ENCODE measurements at places on chromosomes 12 and 14.

GRCh38 chr12:64707926-64708325 is 51.3 kb downstream of the GNS start:
- no peak for DNase-seq

GRCh38 chr14:21536418-21537089 is 10.4 kb upstream of the SALL2 start:
- DNase-seq, result no peak

DNA sequence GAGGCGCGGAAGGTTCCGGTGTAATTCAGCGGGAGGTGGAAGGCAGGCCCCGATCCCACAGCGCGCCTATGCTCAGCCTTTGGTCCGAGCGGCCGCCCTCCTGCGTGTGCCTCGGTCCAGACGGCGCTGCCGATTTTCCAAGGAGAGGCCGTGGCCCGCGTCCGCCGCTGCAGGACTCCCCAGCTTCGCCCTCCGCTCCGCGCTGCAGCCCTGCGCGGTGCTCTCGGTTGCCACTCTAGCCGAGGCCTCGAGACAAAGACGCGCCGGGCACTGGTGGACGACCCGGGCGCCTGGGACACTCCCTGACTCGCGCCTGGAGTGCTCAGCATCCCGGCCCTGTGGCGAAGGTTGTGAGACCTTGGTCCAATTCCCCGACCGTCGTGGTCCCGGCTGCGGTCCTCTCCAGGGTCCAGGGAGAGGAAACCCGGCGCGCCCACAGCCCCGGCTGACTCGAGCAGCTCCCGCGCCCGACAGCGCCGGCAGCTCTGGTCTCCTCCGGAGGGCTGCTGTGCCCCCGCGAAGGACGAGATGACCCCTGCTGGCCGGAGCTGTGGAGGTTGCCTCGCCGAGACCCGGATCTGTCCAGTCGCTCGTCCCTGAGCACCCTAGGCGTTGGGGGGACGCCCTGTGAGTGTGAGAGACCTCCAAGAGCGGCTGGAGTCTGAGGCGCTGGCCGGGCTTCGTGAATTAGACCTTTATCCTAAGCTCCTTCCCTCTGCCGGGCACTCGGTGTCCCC is 6.5 kb downstream of the HOXC12 start:
- no peak for DNase-seq

DNA sequence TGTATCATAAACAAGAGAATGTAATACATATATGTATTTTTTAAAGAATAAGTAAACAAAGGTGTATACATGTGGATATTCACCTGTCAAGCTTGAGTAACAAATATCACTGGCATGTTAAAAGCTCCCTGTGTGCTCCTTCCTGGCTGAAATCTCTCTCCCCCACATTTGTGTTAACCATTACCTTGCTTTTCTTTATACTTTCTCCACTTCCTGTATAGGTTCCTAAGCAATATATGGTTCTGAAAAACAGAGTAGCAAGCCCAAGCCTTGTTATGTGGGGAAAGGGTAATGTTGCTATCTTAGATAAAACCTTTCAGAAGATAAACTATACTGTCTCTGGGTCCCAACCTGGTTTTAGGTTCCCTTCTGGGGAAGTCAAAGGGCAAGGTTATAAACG is 32.3 kb upstream of the TBC1D30 start:
- DNase-seq, result no peak

DNA sequence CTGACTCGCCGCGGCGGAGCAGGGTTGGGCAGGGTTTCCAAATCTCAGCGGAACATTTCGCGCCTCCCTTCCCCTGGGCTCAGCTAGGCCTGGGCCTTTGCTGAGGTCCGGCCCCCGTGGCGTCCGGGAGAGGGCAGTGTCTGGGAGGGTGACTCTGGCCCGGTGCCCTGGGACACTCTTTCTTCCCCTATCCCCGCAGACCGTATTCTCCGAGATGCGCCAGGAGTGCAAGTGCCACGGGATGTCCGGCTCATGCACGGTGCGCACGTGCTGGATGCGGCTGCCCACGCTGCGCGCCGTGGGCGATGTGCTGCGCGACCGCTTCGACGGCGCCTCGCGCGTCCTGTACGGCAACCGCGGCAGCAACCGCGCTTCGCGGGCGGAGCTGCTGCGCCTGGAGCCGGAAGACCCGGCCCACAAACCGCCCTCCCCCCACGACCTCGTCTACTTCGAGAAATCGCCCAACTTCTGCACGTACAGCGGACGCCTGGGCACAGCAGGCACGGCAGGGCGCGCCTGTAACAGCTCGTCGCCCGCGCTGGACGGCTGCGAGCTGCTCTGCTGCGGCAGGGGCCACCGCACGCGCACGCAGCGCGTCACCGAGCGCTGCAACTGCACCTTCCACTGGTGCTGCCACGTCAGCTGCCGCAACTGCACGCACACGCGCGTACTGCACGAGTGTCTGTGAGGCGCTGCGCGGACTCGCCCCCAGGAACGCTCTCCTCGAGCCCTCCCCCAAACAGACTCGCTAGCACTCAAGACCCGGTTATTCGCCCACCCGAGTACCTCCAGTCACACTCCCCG is 3.0 kb downstream of the WNT1 start:
- DNase-seq, result no peak

- DNase-seq, result no peak
These were observed 17.8 kb upstream of the EMP1 start for GRCh38 chr12:13178568-13179210.

- no peak for DNase-seq
These were observed 31.9 kb upstream of the LUM start for GRCh38 chr12:91143206-91143605.

DNA sequence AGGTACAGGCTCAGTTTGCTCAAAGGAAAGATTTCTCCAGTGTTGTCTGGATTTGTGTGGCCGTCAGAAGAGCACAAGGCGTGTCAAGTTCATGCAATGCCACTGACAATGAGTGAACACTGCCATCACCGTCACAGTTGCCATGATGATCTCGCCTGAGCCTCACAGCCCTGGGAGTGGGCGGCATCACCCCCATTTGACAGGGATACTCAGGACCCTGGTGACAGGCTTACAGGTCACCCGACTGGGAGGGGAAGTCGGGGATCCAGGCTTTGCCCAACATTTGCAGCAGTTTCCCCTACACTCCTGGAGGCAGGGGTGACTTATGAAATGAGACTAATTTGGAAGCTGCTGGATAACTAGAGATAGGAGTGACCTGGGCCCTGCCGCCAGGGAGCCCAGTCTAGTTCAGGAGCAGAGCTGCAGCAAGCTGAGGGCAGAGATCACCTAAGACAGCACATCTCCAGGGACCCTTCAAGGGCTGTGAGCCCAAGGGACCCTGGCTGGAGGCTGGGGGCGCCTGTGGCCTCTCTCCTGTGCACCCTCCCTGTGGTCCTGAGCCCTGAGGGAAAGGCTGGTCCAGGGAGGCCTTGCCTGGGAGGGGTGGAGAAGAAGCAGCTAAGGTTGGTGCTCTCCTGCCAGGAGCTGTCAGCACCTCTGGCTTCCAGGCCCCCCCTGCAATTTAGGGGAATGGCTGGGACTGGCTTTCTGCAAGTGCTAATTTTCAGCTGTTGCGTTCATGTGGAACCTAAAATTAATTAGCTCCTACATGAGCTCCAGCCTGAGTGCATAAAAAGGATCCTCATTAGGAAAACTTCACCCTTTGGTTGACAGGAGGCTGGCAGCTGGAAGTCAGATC is 32.4 kb upstream of the BEGAIN start:
- DNase-seq, result no peak

GRCh38 chr14:40098468-40098867 is 666.2 kb upstream of the FBXO33 start:
- DNase-seq, result no peak

DNA sequence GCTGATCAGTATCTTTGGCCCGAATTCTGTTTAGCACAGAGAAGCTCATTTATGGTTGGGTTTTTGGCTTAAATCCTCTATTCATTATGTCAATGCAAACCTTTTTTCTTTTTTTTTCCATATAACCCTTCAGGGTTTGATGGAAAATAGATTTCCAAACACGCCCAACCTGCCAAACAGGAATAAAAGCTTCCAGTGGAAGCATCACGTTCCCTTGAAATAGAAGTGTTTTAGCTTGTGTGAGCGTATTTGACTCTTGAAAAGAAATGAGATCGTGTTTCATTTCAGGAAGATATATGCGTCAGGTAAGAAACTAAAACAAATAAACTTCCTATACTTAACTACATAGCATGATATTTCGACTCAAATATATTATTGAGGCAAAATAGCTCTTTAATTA is at the start of gene PIK3C2G:
PIK3C2G (plus strand) TSS at position 246 of the 400 bp plus-strand sequence. CDS start 20,564 bp downstream, outside the sequence.
- DNase-seq, result no peak

DNA sequence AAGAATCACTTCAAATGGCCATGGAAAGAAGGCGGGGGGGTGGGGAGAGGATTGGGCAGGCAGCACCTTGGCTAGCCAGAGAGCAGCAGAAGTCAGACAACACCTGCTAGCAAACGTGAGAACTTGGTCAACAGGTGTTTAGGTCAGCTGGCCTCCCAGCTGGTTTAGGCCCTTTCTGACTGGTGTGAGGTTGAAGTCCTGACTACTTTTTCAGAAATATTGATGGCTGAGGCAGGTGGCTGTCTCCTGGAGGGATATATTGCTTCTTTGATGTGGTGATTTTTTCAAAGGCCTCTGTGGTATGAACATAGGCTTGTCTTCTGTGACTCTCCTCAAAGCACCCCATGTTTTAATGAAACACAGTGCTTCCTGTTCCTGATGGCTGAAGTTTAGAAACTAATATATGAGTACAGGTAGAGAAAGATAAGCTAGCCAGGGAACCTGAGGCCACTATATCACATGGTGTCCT is 238.2 kb upstream of the SSTR1 start:
- no peak for DNase-seq

GRCh38 chr12:75814851-75815754 is 216.5 kb downstream of the PHLDA1 start:
- peak; percentile 80 for DNase-seq

DNA sequence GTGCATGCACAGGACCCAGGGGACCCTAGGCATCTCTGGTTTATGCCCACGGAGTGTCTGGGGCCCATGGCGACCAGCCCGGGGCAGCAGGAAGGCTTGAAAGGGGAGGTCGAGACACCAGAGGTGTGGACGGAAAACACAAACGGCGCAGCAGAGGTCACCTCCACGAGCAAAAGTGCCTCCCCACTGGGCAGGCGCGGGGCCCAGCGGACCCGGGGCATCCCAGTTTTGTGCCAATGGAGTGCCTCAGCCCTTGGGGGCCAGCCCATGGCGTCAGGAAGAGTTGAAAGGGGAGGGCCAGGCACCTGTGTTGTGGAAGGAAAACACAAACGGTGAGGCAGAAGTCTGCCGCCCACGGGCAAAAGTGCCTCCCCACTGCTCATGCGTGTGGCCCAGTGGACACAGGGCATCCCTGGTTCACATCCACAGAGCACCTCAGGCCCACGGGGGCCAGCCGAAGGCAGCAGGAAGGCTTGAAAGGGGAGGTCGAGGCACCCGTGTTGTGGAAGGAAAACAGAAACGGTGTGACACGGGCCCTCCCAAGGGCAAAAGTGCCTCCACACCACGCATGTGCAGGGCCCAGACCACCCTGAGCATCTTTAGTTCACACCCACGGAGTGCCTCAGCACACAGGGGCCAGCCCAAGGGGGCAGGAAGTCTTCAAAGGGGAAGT is 378.8 kb downstream of the ALG10 start:
- DNase-seq, result no peak

DNA sequence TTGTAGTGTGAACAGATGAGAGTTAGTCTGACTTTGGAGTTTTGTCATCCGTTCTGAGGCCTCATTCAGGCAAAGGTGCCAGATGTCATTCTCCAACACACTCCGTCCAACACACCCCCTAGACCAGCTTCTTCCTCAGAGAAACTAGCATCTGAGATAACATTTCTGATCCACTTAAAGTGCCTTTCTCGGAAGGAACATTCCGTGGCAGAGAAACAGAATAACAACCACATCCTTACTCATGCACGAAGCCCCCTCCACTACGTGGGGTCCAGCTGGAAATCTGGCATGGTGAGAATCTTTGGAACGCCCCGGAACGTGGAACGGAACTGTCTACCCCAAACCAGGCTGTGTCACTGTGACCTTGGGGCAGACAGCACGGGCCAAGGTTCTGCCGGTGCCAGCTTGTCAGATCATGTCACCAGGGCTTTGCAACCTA is 17.0 kb upstream of the BCL7A start:
- no peak for DNase-seq

DNA sequence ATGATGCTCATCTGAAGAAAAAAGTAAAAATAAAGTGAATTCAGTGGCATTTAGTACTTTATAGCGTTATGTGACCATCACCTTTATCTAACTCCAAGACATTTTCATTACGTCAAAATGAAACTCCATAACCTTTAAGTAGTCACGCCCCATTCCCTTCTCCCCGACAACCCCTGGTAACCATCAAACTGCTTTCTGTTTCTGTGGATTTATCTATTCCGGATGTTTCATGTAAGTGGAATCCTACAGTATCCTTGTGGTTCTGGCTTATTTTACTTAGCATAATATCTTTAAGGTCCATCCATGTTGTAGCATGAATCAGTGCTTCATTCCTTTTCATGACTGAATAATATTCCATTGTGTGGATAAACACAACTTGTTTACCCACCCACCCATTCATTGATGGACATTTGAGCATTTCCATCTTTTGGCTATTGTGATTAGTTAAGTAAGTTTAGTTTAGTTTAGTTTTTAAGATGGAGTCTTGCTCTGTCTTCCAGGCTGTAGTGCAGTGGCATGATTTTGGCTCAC is 18.5 kb upstream of the MAP1LC3B2 start:
- DNase-seq, result no peak

DNA sequence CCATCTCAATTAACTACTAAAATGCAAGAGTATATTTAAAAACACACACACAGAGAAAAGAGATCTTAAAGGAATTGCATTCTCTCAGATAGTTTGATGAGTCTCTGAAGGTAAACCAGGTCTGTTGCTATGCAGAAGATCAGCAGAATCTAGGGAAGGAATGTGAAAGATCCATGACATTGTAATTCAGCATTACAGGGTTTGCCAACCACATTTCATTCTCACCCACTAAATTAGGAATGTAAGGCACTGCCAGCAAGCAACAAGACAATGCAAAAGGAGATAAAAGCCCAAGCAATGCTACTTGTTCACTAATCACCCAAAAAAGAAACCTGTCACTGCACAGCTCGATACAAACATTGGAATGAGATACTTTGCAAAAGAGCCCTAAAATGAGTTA is 106.3 kb downstream of the LRIG3 start:
- no peak for DNase-seq

GRCh38 chr12:26732005-26732908 is 100.7 kb downstream of the ITPR2 start:
- DNase-seq, result no peak
